Hair follicular keratinocyte (primary cell): ENCODE measurements at places on chromosomes 1 and 21. TPM values are rescaled to one million over a fixed set of nuclear protein-coding genes. Genes with fewer than 3 reads are reported as not detected.

Gene TRIM67
- not detected in 2 replicates for total RNA-seq

Gene AMY2A
- total RNA-seq = not detected in 2 replicates

Gene RHBG
- total RNA-seq = not detected in 2 replicates

Gene OPRD1
- total RNA-seq = not detected in 2 replicates

Gene PIGV
- 10.2 and 16.9 TPM in 2 replicates for total RNA-seq

Gene MEX3A
- 1.8 and 2.0 TPM in 2 replicates for total RNA-seq

Gene S100A5
- not detected in 2 replicates for total RNA-seq

Gene STUM
- not detected in 2 replicates for total RNA-seq

Gene AMY2B
- 0.34 and 0.86 TPM in 2 replicates for total RNA-seq

Gene CENPF
- 24.6 and 37.5 TPM in 2 replicates for total RNA-seq

Gene THEM4
- total RNA-seq = 10.7 and 11.8 TPM in 2 replicates

Gene PIK3R3
- 1.0 and 3.3 TPM in 2 replicates for total RNA-seq

Gene S100A14
- total RNA-seq = 1,521 and 2,019 TPM in 2 replicates

Gene DIP2A
- 25.8 and 26.8 TPM in 2 replicates for total RNA-seq

Gene KRTAP15-1
- total RNA-seq = not detected in 2 replicates

Gene EPHA2
- total RNA-seq = 110 and 129 TPM in 2 replicates

Gene KCNE1
- total RNA-seq = 0.38 TPM in 1 of 2 replicates, not detected in the other
